Left ventricle myocardium superior (tissue), 1 donor: ENCODE measurements at places on chromosomes 16 and 17. TPM values are rescaled to one million over a fixed set of nuclear protein-coding genes. Genes with fewer than 3 reads are reported as not detected.
A peak's percentile ranks its signal among the peaks of the same experiment; 100 is the strongest.

Gene SLC5A11
- not detected for total RNA-seq

Gene HIGD1B
- total RNA-seq = 22.2 TPM

Gene CDRT15L2
- not detected for total RNA-seq

Gene RCVRN
- 0.12 TPM for total RNA-seq

Gene STAC2
- total RNA-seq = 0.62 TPM

Gene RBFOX1
- total RNA-seq = 79.4 TPM

Gene DPEP2
- 2.2 TPM for total RNA-seq

Gene C17orf78
- total RNA-seq = not detected

Gene TRPV3
- total RNA-seq = 1.3 TPM

Gene PFN1
- 193 TPM for total RNA-seq

GRCh38 chr16:81719993-81720392 is 59.1 kb upstream of the PLCG2 start:
- DNase-seq = no peak

DNA sequence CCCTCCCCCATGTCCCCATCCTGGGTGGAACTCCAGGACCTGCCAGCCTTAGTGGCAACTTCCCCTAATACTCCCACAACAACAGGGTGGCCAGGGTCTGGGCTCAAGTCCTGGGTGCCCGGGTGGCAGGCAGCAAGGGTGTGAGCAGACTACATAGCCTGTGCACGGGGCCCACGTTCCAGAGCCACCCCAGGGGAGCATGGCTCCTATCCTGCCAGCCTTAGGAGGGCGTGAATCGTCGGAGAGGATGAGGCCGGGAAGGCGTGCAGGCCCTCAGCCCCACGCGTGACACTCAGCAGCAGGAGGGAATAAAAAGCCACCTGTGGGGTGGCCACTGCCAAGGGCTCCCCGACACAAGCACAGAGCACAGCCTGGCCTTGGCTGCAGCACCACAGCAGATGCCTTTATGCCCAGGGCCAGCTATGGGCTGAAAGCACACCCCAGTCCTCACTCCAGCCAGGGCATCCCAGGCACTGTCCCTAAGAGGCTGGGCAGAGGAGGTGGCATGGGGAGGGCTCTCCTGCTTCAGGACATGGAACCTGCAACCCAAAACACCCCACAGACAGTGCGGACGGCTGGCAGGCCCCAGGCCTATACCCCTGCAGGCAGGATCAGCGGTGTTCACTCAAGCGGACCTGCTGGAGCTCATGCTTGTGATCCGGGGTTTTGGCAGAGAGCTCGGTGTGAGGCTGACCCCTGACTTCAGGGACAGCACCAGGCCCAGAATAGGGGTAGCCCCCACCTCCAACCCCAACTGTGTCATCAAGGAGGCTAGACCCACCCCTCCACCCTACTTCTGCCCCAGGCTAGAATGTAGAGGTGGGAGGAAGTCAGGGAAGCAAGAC is 2.7 kb downstream of the BCAR1 start:
- DNase-seq = no peak

- peak; percentile 63 for DNase-seq
Observed at GRCh38 chr17:15265131-15265530, at the start of gene PMP22. PMP22 (minus strand) TSS chr17:15265326; CDS start chr17:15260727, 4,599 bp downstream.

GRCh38 chr17:58532555-58532951 is 18.1 kb upstream of the MTMR4 start:
- DNase-seq = no peak

- no peak for DNase-seq
Observed at GRCh38 chr17:52827526-52827925, 669.0 kb upstream of the CA10 start.

DNA sequence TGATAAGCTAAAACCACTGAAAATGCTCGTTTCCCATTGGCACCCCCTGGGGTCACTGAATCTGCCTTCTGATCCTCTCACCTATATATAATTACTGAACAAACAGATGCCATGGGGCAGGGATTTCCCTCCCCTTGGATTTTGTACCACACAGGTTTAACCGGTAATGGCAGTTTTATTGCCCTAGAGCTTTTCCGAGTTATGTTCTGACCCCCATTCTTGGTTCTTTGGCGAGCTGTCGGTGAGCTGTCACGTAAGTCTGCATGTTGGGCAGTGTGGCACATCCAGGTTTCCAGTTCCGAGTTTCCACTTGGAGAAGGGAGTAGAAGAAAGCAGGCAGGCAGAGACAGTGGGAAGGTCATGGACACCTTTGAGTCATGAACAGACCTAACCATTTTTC is 7.1 kb downstream of the TMEM97 start:
- no peak for DNase-seq

DNA sequence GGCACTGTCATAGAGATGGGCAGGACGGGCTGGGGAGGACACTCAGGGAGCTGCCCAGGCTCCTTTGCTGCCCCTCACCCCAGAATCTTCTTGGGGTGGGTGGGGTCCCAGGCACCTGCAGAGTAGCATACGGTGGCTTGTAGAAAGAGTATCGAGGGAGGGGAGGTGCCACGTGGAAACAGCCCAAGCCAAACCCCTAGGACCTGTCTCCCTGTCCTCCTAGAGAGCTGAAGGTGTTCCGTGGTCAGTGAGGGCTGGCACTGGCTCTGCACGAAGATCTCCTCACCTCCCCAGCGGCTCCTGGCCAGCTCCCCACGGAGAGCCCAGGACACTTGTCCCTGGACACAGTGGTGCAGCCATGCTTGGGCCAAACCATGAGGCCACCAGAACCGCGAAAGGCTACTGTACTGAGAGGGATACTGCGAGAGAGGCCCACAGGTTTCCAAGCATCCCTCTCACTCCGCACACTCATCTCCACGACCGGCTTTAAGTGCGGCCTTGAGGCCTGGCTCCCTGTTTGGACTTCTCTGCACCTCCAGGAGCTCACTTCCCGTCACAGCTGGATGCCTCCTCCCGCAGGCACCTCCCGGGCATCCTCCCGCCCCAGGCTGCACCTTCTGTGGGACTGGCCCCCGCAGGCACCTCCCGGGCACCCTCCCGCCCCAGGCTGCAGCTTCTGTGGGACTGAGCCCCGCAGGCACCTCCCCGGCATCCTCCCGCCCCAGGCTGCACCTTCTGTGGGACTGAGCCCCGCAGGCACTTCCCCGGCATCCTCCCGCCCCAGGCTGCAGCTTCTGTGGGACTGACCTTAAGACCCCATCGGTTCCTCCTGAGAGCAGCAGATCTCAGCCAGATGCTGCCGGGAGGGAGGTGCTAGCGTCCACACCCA is 2.0 kb upstream of the MAFG start:
- no peak for DNase-seq
